Panc1 (cell line): ENCODE measurements at places on chromosomes 3 and 15.

DNA sequence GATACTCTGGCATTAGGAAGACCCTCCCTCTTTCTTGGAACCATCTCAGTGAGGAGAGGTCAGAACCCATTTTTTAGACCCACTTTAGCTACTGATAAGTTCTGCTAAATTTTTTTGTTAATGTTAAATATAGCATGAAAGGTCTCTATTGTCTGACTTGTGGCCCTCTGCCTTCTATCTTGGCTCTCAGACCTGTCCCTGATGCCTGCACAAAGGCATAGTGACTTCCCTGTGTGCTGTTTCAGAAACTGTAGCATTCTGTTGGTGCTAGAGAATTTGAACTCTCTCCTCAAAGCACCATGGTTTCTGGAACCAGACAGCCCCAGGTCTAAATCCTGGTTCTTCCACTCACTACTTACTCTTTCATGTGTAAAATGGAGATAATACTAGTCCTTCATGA is 15.4 kb downstream of the MAPKBP1 start:
- no peak for DNase-seq

DNA sequence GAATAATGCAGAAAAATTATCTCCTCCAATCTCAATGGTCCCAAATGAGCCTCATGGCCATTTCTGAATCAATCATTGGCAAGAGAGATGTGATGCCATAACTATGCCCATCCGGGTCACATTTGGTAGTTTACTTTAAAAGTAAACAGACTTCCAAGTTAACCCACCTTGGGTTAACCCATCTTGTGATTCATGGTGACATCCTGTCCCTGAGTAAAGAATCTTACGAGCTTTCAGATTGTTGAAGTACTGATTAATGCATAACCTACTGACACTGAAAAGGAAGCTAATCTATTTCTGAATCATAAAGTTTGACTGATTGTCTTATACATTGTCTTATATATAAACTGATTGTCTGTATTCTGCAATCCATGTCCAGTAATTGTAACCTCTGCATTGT is 467.2 kb upstream of the AGTR1 start:
- no peak for DNase-seq

- DNase-seq = no peak
Measured at GRCh38 chr3:108338901-108339545, 42.7 kb downstream of the HHLA2 start.

DNA sequence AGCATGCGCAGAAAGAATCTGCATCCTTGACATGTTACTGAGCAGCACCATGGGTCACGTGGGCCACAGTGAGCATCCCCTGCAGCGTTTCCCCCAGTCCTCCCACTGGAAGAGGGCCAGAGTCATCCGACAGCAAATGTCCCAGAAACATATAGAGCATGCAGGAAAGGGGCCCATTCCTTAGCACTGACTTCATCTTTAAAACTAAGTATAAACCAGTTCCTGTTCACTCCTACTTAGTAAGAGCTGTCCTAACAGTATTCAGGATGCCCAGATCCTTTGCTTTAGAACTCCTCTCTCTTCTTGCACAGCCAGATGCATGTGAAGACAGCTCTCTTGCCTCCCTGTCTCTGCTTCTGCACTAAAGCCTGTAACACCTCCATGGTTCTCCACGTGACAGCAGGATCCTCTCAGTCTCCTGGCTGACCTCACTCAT is 79.3 kb upstream of the OXTR start:
- no peak for DNase-seq

GRCh38 chr3:141393735-141394076 is 25.4 kb downstream of the ZBTB38 start:
- DNase-seq = no peak

DNA sequence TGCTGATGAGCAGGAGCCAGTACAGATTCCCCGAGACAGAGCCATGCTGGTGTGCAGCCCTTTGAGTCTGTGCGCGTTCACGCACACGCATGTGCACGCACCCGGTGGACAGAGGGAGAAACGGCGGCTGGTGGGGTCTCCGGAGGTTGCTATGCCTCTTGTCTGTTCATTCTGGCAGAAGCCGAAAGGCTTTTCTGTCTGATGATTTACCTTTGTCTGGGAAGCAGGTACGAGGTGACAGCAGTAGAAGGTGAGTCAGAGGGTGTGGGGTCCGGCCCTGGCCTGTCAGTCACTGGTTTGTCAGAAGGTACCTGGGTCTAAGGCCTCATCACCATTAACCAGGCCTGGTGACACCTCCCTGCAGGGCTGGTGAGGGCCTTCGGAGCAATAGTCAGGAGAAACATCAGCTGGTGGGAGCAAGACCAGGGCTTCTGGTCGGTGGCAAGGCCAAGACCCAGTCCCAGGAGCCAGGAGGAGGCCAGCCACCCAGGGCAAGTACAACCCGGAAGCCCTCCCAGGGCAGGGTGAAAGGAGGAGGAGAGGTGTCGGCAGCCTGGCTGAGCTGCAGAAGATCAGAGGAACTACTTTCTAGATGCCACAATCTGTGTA is 7.5 kb downstream of the PCSK6 start:
- no peak for DNase-seq

GRCh38 chr3:9244495-9245183 is 4.8 kb downstream of the SRGAP3 start:
- no peak for DNase-seq

- no peak for DNase-seq
Measured at GRCh38 chr3:167899093-167899492, 163.6 kb downstream of the SERPINI1 start.

DNA sequence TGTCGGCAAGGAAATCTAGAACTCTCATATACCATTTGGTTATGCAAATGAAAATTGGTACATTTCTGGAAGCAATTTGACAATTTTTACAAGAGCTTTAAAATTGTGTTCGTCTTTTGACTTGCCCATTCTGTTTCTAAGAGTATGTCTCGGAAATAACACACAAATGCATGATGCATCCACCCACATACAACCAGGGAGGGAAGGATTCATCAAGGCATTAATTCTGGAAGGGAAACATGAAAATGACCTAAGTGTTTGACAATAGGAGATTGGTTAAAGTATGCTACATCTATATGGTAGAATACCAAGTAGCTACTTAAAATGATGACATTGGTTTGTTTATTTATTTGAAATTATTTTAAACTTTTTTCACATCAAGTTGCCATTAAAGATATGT is 58.6 kb downstream of the PIAS1 start:
- no peak for DNase-seq

DNA sequence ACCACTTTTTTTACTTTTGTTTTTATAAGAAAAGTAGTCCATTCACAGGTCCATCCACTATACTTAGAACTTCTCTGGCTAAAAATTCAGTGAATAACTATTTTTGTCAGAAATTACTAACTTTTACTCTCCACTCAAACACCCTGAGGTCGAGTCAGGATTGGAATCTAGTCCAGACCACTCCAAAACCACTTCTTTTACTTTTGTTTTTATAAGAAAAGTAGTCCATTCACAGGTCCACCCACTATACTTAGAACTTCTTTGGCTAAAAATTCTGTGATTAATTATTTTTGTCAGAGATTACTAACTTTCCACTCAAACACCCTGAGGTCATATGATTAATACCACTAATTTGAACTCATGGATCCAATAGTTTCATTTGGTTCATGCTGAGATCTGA is 239.4 kb downstream of the RORA start:
- DNase-seq = no peak

DNA sequence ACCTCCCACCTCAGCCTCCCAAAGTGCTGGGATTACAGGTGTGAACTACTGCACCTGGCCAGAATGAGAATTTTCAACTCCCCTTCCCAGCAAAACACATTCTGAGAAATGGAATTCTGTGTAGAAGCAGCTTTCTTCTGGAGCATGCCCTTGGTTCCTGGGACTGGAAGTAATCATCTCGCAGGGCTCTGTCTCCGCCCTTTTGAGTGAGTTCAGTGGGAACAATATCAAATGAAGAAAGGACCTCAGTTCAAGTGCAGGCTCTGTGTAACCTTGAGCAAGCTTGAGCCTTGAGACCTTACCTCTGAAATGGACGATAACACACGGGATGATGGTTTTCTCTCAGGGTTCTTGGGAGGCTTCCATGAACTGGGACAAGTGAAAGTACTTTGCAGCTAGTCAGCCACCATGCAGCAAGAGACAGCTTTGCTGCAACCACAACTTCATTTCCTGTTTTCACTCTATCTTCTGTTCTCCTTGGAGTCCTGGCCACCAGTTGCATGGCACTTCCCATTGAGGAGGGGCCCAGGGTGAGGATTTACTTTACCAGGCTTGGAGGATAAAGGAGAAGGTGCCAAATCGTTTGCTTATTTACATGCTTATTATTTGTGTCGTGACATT is 35.7 kb upstream of the IGF1R start:
- no peak for DNase-seq

GRCh38 chr15:69998541-69999391 is 99.0 kb downstream of the TLE3 start:
- DNase-seq = no peak

DNA sequence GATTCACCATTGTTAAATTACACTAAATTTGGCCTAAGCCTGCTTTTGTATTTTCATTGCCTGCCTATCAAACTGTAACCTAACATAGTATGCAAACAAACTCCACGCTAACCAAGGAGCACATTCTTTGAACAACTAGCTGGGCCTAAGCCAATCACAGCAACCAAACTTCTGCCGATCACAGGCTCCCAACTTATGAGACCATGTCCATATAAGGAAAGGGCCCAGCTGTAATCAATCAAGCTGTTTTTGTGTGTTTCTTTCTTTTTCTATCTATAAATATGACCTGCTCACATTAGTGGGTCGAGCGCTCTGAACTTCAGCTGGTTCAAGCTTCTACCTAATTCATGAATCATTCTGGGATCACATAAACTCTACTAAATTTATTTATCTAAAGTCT is 473.6 kb downstream of the SI start:
- no peak for DNase-seq

DNA sequence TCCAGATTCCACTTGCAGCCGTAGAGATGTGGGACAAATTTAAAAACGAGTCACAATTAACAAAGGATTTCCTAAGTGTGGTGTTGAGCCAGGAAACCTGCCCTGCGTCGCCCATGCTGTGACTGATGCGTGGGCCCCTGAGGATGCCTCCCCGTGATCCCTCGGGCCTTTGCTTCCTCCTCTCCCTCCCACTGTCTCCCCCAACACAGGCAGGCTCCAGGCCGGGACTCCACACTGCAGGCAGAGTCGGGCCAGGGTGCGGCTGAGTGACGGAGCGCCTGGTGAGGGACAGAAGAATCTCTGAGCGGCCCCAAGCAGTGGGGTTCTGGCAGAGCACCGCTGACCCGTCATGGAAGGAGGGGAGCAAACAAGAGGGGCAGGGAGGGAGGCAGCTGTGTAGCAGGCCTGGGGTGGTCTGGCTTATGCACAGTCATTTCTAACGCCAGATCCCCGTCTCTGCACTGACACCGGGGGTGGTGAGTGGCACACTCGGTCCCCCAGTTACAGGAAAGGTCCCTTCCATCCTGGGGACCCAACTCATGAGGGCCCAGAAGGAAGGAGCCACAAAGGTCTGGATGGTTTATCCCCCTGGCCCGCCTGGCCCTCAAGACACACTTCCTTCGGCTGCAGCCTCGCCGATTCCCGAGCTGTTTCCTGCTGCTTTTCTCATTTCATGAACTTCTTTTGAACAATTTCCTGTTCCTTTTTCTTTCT is 91.0 kb downstream of the XXYLT1 start:
- DNase-seq = no peak

DNA sequence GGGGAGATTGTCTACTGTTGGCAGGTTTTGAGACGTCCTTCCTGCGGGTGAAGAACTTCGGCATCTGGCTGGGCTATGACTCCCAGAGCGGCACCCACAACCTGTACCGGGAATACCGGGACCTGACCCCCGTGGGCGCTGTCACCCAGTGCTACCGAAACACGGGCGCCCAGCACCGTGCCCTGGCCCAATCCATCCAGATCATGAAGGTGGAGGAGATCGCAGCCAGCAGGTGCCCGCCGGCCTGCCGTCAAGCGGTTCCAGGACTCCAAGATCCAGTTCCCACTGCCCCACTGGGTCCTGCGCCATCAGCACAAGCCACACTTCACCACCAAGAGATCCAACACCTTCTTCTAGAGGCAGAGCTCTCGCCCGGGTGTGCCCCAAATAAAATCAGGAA is 194.9 kb upstream of the EPHA6 start:
- no peak for DNase-seq
